ENCODE measurements at places on chromosomes 1 and 21. TPM values are rescaled to one million over a fixed set of nuclear protein-coding genes. Genes with fewer than 3 reads are reported as not detected.

GRCh38 chr1:206581571-206581981 lies 30.7 kb downstream of the EIF2D start:
- no peak overlapping the region for H3K27ac ChIP-seq
- no peak for DNase-seq
- H3K4me1 ChIP-seq: peaks cover 15% of the 10 kb centered on the region
- H3K4me3 ChIP-seq: no peak overlapping the region

DNA sequence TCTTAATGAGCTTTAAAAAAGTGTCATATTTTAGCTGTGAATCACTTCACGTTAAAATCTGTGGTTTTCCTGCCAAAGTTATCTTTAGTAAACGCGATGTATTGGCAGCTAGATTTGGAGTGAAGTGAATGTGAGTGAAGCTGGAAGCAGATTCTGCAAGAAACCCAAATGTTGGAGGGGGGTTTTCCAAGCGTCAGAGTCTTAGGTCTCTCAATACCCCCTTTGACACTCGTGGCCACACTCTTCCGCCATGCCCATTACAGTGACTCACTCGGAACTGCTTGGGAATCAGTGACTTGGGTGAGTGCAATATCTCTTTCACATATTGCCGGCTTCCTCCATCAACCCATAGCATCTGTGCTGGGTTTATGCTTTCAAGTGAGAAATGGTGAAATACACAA lies 17.5 kb downstream of the B3GALT5 start:
- H3K27ac ChIP-seq: no peak overlapping the region
- H3K4me3 ChIP-seq: no peak overlapping the region
- H3K4me1 ChIP-seq: peaks cover 29% of the 10 kb centered on the region

DNA sequence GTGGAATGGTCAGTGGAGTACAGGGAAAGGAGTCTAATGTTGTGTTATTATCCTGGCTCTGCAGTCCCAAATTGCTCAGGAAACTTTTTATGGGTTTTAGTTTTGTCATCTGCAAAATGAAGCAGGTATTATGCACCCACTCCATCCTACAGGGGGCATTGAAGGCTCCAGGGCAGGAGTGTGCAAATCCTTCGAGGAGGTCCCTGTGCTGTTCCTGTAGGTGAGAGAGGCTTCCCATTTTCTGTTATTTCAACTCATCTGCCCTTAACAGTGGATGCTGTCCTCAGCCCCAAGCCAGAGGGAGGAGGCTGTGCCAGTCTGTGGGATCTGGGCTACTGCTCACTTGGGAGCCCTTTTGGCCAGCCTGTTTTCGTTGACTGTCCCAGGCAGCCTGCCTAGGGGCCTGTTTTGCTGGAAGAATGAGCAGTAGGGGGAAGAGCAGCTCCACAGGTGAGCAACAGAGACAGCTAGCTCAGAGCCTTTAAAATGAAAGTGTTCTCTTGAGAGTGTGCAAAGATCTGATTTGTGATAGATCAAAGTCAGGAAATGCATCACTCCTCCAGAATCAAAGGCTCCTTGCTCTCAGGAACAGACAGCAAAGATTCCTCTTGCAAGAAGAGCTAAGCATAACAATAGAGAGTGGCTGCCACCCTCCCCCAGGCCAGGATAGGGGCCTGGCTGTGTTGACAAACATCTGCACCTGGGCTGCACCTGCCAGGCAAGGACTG lies 317.6 kb upstream of the PROX1 start:
- DNase-seq: no peak
- H3K27me3 ChIP-seq: no peaks in the 10 kb centered on the region
- H3K4me1 ChIP-seq: no peaks in the 10 kb centered on the region
- no peaks in the 10 kb centered on the region for H3K36me3 ChIP-seq
- H3K27ac ChIP-seq: no peak overlapping the region

DNA sequence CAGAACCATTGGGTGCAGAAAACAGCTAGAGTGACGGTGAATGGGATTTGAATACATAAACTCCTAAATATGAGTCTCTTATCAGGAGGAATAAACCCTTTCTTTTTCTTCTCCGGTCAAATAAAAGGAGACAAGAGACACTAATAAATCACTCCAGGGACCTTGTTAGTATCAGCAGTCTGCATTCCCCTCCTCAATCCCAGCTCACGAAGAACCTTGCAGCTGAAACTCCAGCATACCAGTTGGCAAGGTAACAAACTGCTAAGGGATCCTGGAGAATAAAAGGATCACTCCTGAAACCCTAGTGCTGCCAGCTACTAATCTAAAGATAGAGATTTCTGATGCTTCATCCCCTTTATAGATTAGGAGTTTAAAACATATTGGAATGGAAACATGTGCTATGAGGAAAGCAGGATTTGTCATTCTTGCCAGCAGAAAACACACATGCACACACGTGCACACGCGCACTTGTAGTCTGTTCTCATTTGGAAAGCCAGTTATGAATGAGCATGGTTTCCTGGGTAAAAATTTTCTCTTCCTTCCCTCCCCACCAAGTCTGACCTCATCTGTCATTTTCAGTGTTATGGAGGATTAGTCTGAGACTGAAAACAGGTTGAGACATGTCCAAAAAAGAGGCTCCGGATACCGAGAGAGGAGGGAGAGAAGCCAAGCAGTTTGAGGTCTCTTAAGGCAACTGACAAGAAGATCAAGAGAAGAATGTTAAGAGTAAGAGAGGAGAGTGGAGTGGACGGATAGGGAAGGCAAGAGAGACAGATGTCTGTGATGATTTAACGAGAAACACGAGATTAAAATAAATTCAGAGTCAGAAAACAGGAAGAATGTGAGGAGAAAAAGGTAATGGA lies 10.9 kb downstream of the IER5 start:
- H3K27ac ChIP-seq: peak overlapping the region; percentile 63
- no peaks in the 10 kb centered on the region for H3K27me3 ChIP-seq
- peaks cover 80% of the 10 kb centered on the region for H3K4me1 ChIP-seq
- peak; percentile 58 for DNase-seq

DNA sequence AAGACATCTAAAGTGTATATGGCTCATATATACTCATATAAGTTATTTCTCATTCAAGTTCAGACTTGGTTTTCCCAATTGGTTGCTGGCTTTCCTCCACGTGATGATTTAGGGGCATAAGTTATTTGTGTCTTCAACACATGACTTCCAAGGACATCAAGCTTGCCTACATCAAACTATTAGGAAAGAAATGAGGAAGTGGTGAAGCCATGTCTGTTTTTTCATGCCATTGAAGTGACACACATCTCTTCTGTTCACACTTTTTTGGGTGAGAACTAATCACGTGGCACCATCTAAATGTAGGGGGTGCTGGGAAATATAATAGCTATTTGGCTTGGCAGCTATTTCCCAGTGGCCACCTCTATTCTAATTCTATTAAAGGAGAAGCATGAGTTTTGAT lies 282.1 kb downstream of the OMA1 start:
- H3K4me3 ChIP-seq: no peak overlapping the region
- no peak for DNase-seq
- no peak overlapping the region for H3K27ac ChIP-seq
- H3K27me3 ChIP-seq: no peaks in the 10 kb centered on the region
- no peaks in the 10 kb centered on the region for H3K4me1 ChIP-seq

GRCh38 chr1:184915463-184916090 lies 58.7 kb downstream of the NIBAN1 start:
- H3K36me3 ChIP-seq: no peaks in the 10 kb centered on the region
- no peaks in the 10 kb centered on the region for H3K27me3 ChIP-seq
- peak; percentile 7 for DNase-seq
- no peak overlapping the region for H3K4me3 ChIP-seq
- peaks cover 7% of the 10 kb centered on the region for H3K4me1 ChIP-seq

The OR10J1 gene
- not detected for total RNA-seq

DNA sequence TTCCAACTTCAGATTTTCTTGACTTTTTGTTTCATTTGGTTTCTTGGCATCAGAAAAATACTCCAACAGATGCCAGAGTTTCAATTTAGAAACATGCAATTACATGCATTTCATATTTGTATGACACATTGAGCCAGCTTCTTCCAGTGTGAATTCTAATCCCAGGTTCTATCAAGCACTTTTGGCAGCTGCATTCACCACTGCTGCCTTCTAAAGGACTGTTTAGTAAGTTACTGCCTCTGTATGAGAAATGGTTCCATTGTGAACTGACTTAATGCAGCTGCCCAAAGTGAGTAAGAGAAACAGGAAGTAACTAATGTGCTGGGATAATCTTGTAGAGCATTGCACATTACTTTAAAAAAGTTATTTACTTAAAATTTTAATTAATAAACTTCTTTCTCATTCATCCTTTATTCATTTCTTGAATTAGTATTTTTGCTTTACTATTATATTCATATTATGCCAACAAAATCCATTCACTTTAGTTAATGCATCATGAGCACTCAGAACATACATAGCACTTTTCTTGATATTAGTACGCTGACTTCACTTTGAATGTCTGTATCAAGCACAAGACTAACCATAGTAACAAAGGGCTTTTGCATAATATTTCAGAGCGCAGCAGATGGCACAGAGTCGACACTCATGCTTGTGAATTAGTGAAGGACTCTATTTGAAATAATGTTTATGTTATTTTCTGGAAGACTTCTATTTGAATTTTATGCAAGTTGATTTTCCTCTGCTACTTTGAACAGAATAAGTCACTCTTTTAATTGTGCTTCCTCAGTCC lies 9.8 kb downstream of the RGS18 start:
- no peaks in the 10 kb centered on the region for H3K36me3 ChIP-seq
- no peaks in the 10 kb centered on the region for H3K4me1 ChIP-seq
- no peak overlapping the region for H3K27ac ChIP-seq
- H3K27me3 ChIP-seq: no peaks in the 10 kb centered on the region
- DNase-seq: no peak

GRCh38 chr21:41932191-41932575 lies 21.6 kb downstream of the C2CD2 start:
- H3K27me3 ChIP-seq: no peaks in the 10 kb centered on the region
- H3K4me3 ChIP-seq: no peak overlapping the region
- peak overlapping the region; percentile 83 for H3K27ac ChIP-seq
- H3K4me1 ChIP-seq: peaks cover 15% of the 10 kb centered on the region

DNA sequence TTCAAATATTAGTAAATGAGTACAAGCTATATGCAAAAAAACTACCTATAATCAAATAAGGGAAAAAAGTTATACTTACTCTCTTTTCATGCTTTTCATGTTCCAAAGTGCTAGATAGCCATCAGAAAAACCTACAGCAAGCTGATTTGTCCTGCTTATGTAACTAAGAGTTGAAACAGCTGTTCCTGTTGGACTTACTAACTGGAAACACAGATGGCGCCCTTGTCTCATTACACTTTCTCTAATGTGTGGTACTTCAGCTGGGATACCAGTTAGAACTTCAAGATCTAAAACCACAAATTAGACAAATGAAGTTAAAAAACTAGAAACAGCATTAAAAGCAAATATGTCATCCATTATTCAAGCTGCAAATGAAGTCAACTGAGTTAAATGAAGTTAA lies 24.3 kb downstream of the AHCTF1 start:
- H3K36me3 ChIP-seq: peaks cover 48% of the 10 kb centered on the region
- peak; percentile 71 for DNase-seq
- H3K4me1 ChIP-seq: no peaks in the 10 kb centered on the region
- no peaks in the 10 kb centered on the region for H3K27me3 ChIP-seq

The HORMAD1 gene
- not detected for total RNA-seq

The ERICH3 gene
- total RNA-seq: not detected

DNA sequence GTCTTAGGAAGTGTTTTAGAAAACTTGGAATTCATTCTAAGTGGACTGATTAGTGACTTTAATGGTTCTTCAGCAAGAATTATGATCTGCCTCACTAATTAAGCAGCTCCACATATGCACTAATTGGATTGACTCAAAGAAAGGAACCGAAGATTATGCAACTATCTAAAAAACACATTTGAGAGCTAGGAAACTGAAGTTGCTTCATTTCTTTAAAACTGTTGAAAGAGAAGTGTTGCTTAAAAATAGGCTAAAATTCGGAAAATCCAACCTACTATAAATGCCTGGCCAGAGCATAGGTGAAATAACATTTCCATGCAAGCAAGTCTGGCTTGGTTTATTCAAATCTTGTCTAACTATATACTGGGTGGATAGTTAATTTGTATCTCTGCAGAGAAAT lies 502.9 kb upstream of the ZRANB2 start:
- no peak for DNase-seq
- H3K27ac ChIP-seq: no peak overlapping the region
- H3K27me3 ChIP-seq: no peaks in the 10 kb centered on the region
- no peaks in the 10 kb centered on the region for H3K4me1 ChIP-seq
- H3K4me3 ChIP-seq: no peak overlapping the region

GRCh38 chr21:33339135-33339534 lies 14.4 kb downstream of the IFNAR1 start:
- H3K27me3 ChIP-seq: no peaks in the 10 kb centered on the region
- H3K36me3 ChIP-seq: no peaks in the 10 kb centered on the region
- no peak overlapping the region for H3K4me3 ChIP-seq

DNA sequence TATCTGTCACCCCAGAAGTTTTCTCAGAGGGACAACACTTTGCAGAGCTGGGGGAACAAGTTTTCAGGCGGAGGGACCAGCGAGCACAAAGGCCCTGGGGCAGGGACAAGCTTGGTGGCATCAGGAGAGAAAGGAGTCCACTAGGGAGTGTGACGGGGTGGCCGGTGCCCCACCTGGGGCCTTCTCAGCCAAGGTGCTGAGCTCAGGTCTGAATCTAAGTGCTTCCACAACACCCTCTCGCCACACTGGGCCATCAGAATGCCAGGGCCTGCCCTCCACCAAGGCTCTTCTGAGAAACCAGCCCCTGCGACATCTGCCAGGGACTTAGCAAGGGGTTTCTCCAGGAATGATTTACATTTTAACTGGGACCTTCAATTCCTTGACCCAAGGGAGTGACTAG lies 7.8 kb upstream of the TNFRSF8 start:
- no peak overlapping the region for H3K4me3 ChIP-seq
- H3K27ac ChIP-seq: no peak overlapping the region
- 0 out of 2 replicates have a peak, but pooled peaks cover 1% of the 10 kb centered on the region for H3K27me3 ChIP-seq

DNA sequence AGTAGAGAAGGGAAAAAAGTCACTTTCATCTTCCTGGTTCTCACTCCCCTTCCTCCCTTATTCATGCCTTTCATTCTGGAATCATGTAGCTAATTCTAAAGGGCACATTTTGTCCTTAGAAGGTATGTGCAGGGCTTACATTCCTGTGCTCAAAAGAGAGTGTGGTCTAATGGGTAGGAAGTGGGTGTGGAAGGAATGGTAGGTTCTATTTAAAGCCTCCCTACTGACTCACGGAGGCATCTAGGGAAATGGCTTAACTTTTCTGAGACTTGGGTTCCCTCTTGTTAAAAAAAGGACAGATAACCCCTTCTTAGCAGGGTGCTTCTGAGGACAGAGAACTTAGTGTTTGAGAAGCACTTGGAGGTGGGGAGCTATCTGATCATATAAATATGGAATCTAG lies 249.3 kb upstream of the DUSP10 start:
- H3K36me3 ChIP-seq: no peaks in the 10 kb centered on the region
- no peak overlapping the region for H3K4me3 ChIP-seq

DNA sequence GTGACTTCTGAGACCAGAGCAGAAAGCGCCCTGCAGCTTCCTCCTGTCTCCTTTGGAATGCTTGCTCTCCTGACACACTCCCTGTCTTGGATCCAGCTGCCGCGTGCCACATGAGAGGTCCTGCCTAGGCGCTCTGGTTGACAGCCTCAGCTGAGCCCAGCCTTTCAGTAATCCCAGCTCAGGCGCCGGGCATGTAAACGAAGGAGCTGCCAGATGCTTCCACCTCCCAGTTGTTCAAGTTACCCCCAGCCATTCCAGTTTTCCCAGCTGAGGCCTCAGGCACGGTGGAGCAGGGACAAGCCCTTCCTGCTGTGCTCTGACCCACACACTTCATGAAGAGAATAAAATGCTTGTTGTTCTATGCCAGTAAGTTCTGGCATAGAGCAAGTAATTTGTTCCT lies 14.3 kb upstream of the CD34 start:
- peak; percentile 58 for DNase-seq
- peak overlapping the region; percentile 32 for H3K27ac ChIP-seq
- H3K27me3 ChIP-seq: peaks cover 8% of the 10 kb centered on the region
- no peak overlapping the region for H3K4me3 ChIP-seq

Data from GM23248 (cell line).